Activated naive CD4-positive, alpha-beta T cell treated with anti-CD3 and anti-CD28 coated beads, Interleukin-2, amount 50 U/mL, for 16 hours (primary cell): ENCODE measurements at places on chromosomes 7 and 10.
A peak's percentile ranks its signal among the peaks of the same experiment; 100 is the strongest.

DNA sequence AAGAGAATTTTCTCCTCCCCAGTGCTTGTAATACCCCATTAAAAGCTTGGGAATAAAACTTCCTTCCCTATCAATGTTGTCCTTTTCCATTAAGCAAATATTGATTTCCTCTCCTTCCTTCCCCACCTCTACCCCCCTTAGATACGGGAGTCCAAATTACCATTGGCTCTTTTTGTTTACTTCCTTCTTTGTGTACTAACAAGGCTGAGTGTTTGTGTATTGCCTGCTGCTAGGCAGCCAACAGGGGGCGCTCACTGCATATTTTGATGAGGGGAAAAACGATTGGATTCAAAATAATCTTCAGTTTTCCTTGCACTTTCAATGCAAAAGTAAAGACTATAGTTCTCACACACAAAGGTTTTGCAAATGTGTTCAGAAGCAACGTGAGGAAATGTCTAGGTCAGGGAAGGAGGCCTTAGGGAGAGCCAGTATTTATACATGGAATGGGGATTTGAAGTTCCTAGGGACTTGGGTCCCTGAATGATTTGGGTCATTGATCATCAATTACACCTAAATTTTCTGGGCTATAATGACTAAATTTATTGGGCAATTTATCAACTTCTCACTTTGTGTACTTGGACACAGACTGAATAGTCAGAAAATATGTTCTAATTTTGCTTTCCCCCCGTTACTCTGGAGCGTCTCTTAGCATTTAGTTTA lies 23.6 kb upstream of the VPS41 start:
- DNase-seq = peak; percentile 26

DNA sequence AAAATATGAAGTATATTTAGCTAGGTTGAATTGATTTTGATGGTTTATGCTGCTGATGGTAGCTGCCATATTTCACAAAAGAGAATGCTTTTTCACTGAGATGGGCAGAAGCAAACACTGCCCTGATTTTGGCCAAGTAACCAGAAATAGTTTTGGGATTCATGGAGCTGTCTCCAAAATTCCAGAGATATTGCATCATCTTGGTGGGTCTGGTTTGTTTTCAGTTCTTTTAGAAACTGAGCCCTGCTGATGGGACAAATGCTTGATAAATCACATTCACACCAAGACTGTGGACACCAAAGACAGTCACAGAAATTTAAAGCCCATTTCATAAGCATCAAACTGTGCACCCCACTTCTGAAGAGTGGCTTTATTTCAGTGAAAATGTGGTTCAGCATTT lies 140.5 kb downstream of the BICC1 start:
- DNase-seq = no peak

DNA sequence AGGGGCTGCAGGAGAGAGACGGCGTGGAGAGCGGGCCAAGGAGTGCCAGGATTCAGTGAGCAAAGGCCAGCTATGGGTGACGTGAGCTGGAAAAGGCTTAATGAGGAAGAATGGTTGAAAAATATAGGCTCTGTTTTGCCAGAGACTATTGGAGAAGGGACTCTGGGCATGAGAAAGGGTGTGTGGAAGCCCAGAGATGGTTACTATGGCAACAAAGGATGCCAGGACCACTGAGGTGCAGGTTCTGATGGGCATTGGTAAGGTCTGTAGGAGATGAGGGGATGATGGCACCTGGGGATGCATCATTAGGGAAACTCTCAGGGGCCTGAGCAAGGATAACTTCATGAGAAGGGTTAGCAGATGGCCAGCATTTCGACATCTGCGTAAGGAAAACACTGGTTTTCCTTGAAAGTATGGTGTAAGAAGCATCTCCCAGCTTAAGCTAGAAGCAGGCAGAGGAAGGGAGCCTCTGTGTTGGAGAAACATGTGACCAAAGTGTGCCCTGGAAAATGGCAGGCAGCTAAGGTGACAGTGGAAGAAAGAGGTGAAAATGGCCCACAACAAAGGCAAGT lies 21.6 kb upstream of the FAM180A start:
- no peak for DNase-seq

GRCh38 chr10:95837783-95838182 lies 70.0 kb upstream of the CC2D2B start:
- DNase-seq = no peak

DNA sequence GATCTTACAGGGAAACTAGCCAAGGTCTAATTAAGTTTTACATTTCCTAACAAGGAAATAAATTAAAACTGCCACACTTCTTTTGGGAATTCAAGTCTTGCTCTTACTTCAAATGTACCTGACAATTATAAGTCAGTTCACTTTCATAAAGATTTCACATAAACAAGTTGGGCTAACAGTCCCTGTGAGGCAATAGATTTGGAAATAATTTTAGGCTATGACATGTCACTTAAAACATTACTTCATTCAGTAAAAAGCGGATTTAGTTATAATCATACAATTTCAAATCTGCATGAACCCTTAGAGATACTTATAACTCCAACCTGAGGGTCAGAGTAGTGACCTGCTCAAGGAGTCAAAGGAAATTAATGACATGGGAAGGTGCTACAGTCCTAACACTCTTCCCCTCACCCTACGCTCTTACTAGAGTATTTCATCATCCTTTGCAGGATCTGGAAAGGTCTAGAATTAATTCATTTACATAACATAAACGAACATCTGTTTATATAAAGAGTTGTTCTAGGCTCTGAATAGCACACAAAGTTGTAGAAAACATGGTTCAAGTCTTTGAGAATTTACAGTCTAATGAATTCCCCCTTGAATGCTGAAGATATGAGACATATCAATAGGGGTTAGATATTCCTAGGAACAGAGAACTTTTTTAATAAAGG lies 32.3 kb upstream of the DNAJB12 start:
- no peak for DNase-seq

DNA sequence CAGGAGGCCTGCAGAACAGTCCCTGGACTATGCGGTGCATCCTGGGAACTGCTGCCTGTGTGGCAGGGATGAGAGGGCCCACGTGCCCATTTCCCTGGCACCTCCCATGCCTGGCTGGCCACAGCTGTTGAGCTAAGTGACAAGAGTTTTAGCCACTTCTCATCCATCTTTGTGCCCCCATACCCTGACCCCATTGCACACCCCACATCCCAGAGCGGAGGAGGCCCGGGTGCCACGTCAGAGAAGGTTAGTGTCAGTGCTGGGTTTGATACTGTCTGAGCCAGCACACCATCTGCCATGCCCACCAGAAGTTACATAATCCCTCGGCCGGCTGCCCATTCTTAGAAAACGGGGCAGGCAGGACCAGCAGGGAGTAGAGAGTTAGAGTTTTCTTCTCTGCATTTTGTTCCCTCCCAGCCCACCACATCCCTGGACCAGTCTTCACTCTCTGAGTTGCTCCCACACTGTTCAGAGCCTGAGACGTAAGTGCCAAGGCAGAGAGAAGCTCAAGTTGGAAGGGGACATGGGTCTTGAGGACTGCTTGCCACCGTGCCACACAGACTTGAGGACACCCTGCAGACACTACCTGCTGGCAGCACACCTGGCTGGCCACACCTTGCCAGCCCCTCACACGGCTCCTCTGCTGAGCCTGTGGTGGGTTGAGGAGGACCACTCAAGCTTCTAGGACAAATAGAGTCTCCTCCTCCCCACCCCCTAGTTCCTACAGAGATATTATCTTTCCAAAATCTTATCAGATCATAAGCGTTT lies 13.1 kb downstream of the UNC5B start:
- no peak for DNase-seq

GRCh38 chr10:70910486-70911341 lies 22.3 kb upstream of the PCBD1 start:
- DNase-seq = no peak

DNA sequence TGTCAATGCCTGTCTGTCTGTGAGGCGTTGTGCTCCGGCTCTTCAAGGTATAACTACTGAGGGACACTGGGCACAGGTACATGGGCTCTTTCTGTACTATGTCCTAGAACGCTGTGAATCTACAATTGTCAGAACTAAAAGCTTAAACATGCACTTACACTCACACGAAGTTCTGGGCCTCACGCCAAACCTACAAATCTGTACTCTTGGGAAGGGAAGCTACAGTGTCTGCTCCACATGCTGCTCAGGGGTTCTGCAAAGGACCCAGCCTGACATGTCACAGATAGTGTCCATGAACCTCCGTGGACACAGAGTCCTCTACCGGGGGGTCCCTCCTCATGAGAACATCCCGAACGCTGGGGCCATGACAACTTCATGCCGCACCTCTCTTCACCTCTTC lies 268.7 kb downstream of the WDR37 start:
- DNase-seq = no peak
